ENCODE measurements at places on chromosomes 11 and 22. TPM values are rescaled to one million over a fixed set of nuclear protein-coding genes. Genes with fewer than 3 reads are reported as not detected.

Gene OR2D2
- total RNA-seq: not detected

Gene C11orf91
- total RNA-seq: not detected

Gene PICK1
- total RNA-seq: 15.8 TPM

Gene PKNOX2
- total RNA-seq: 0.10 TPM

Gene HBB
- total RNA-seq: not detected

Gene ACER3
- 22.9 TPM for total RNA-seq

Gene BATF2
- total RNA-seq: 1.8 TPM

Gene RASL10A
- not detected for total RNA-seq

Gene FLRT1
- total RNA-seq: 1.4 TPM

Data from H4 (cell line).